Fibroblast of upper back skin (primary cell): ENCODE measurements at places on chromosomes 4 and X.

DNA sequence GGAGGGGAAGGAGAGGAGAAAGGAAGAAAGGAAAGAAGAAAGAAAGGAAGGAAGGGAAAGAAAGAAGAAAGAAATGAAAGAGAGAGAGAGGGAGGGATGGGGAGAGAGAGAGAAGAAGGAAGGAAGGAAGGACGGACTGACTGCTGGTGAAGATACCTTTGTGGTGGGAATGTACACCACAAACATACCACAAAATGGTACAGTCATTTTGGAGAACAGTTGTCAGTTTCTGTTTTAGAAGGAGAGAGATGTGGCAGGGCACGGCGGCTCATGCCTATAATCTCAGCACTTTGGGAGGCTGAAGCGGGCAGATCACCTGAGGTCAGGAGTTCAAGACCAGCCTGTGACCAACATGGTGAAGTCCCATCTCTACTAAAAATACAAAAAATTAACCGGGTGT, 40.0 kb upstream of the SHISA3 start:
- DNase-seq: no peak

- no peak for DNase-seq
Measured at GRCh38 chrX:1661922-1662221, 47.0 kb downstream of the ASMT start.

DNA sequence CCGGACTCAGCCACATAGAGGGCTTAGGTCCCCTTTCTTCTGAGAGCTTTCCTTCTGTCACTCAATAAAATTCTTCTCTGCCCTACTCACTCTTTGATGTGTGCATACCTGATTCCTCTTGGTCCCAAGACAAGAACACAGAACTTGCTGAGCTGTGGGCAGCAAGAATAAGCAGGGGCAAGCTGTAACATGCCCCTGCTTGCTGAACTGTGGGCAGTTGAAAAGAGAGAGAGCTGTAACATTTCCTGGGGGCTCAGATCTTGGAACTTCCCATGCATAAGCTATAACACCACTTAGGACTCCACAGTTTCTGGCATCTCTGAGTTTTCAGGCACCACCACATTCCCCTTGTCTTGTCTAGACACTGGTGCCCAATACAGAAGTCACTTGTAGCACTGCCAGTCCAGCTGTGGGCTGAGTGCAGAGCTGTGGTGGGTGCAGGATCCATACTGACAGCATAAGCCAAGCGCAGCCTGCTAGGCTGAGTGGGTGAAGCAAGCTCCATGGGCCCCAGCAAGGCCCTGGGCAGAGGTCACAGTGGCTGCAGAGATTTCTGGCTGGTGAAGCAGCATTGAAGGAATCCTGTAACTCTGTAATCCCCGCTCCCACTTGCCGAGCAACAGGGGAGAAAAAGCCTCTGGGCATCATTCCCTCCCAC, 241.2 kb downstream of the PCDH10 start:
- no peak for DNase-seq

DNA sequence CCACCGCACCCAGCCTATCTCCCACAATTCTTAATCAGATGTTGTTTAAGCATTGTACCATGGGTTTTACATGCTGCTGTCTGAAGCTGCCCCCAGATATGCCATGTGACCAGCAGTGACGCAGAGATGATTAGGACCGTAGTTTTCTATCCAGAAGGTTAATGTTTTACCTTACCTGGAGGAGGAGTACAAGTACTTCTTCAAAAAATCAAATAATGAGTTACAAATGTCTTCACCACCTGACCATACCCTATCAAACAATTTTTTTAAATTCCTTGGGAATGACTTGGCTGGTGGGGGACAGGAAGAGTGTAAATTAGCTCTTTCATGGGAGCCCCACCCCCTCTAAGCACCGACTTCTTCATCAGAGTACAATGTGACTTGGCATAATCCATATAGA, 16.2 kb upstream of the SGMS2 start:
- no peak for DNase-seq

- DNase-seq: no peak
Measured at GRCh38 chr4:11297627-11298026, 131.1 kb downstream of the HS3ST1 start.

- no peak for DNase-seq
Measured at GRCh38 chr4:103634236-103634635, 85.5 kb downstream of the TACR3 start.

DNA sequence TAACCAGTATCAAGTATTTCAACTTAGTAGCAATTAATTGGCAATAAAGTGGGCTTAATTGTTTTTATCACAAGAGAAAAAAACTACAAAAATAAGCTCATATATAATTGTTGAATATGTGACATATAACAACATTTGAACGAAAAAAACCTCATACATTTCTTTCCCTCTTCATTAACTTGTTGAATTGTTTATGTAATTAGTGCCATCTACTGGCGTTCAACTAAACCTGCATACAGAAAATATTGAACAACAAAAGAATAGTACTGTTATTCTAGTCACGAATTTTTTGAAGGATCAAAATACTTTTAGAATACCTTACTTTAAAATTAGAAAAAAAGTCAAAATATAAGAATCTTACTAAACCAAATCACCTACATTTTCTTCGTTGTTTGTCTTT, 586.5 kb upstream of the FTHL17 start:
- DNase-seq: peak; percentile 37

GRCh38 chr4:18733961-18734360, 712.4 kb upstream of the LCORL start:
- DNase-seq: no peak

DNA sequence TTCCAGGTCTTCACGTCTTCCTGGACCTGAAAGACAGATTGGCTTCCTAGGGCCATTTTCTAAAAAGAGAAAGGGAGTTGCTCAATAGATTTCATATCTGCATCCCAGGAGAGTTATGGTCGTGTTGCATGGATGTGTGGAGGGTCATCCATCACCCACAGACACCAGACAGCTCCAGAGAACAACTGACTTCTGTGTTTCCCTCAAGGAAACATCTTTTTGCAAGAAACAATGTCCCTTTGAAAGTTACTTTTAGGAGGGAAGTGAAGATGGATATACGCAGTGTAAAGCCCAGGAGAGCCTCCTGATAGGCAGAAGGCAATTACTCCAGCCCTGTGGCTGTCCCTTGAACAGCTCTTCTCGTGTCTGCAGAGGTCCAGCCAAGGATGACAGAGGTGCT, 108.3 kb downstream of the CLNK start:
- DNase-seq: no peak

DNA sequence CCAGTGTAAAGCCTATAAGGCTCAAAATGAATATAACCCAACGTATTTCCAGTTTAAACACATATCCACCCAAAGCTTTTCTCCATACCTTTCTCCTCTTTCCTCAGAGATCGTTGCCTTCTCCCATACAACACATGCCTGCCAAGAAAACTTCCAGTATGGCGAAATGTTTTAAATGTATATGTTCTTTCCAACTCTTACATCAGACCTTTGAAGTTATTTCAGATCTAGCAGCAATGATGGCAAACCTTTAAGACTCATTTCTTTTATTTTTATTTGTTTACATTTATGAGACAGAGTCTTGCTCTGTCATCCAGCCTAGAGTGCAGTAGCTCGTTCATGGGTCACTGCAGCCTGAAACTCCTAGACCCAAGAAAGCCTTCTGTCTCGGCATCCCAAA, 265.4 kb downstream of the BMPR1B start:
- DNase-seq: peak; percentile 44

DNA sequence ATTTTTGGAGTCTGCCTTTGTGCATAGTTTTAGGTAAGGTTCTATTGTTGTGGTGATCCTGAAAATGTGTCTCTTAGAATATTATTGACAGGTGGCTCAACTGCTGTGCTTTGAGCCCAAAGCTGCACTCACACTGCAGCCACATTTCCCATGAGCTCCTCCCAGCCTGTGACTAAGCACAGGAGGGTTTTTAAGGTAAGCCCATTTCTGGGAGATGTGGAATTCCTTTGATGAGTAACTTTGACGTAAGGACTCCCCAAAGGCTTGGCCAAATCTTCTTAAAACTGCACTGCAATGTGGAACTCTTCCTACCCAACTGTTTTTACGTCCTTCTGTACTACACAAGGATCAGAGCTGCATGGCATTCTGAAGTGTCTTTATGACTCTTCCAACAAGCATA, 20.0 kb upstream of the TMPRSS11A start:
- peak; percentile 23 for DNase-seq

DNA sequence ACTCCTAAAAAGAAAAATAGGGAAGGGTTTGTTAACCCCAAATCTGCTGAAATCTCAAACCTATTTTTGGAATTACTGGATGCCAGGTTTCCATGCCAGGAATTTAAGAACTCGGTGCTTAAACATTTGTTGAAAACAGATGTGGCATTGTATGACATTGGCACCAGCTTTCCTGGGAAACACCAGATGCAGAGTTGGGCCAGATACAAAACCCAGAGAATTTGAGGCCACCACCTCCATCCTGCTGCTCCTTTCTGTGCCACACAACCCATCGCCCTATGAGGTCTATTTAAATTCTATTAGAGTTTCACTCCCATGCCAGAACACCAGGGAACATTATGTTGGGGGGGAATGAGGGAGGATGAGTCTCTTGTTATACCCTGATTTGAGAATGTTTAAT, 71.7 kb downstream of the ARAP2 start:
- no peak for DNase-seq

- no peak for DNase-seq
Measured at GRCh38 chrX:107711521-107712181, 63.9 kb downstream of the TSC22D3 start.

- DNase-seq: no peak
Measured at GRCh38 chrX:132409780-132410556, 78.9 kb downstream of the MBNL3 start.

- DNase-seq: peak; percentile 76
Measured at GRCh38 chr4:150867148-150867547, 147.9 kb downstream of the LRBA start.

GRCh38 chr4:930028-930551, 2.0 kb downstream of the GAK start:
- no peak for DNase-seq

GRCh38 chr4:173413036-173413435, 14.1 kb upstream of the SCRG1 start:
- DNase-seq: peak; percentile 73

DNA sequence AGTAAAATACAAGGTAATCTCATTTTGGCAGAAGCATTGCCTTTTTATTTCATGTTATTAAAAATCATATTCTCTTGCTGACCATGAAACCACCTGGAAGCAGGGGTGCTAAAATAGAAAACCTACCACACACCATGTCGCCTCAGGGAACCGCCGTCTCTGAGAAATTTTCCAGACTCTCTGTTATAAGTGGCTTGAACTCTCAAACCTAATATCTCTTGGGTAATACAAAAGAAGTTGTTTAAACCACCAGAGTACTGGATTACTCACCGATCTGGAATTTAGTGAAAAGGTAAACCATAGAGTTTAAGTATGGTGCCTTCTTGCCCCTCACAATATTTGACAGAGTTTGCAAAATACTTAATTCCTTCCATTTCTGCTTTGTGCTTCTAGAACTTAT, 27.7 kb downstream of the ENPP6 start:
- no peak for DNase-seq

GRCh38 chr4:54038056-54038455, 26.3 kb downstream of the CHIC2 start:
- no peak for DNase-seq

GRCh38 chrX:118525174-118525730, 29.6 kb downstream of the DOCK11 start:
- DNase-seq: no peak

GRCh38 chr4:36794716-36795115, 449.8 kb upstream of the NWD2 start:
- DNase-seq: no peak

DNA sequence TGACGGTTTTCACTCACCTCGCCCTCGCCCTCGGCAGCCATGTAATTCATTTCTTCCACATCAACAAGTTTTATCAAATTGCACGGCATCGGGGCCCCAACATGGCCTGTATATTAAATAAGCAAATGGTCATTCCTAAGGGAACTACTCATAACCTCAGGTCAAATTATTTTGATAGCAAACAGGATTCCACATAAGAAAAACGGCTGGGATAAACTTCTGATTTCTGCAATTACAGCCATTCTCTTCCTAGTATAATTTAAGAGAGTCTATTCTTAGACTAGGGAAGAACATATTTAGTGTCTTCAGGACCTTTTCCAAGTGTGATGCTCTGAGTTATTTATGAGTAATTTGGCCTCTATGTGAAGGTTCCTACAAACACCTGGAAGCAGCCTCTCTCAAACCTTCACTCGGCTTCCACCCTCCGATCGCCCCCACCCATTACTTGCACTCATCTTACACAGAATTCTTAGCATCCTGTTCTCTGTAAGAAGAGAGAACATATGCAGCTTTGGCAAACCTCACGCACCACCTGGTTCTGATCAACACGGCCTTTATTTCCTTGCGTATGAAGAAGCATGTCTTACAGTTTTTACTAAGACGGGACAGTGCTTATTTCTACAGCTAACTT, 29.4 kb upstream of the CENPU start:
- peak; percentile 86 for DNase-seq

DNA sequence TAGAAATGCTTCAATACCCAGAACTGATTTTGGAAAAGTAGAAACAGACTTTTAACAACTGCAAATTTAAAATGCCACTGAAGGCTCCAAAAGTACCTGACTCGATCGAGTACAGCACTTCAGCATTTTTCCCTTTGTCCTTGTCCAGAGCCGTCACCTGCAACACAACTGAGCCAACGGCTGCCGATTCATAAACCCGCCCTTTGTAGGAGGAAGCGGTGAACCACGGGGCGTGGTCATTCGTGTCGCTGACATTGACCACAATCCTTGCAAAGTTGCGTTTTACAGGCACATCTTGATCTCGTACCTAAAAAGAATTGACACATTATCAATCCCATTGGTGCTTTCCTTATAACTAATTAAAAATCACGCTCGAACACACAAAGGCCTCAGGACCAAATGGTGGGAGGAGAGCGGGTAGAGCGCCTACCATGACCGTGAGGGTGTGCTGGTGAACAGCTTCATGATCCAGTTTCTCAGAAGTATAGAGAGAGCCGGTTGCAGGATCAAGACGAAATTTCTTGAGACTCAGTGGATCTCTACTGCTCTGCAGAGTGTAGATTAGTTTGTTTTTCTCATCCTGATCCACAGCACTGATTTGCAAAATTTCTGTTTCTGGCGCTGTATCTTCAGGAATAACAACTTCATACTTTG, 72.8 kb upstream of the MTNR1A start:
- no peak for DNase-seq

DNA sequence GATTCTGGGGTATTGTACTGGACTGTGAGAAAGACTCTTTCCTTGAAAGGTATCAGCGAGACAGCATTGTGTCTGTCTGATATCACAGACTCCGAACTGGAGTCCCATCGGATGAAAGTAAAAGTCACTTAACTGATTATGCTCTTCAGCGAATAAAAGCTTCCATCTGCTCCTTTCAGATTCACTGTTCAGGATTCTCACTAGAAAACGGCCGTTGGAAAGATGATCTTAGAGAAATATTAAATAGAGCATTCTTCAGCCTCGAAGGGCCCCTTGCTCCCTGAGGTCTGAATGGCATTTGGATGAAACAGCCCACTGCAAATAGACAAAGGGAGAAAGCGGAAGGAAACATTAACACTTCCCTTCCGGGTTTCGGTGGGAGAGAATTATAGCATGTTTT, 416.2 kb upstream of the PRKX start:
- DNase-seq: no peak

DNA sequence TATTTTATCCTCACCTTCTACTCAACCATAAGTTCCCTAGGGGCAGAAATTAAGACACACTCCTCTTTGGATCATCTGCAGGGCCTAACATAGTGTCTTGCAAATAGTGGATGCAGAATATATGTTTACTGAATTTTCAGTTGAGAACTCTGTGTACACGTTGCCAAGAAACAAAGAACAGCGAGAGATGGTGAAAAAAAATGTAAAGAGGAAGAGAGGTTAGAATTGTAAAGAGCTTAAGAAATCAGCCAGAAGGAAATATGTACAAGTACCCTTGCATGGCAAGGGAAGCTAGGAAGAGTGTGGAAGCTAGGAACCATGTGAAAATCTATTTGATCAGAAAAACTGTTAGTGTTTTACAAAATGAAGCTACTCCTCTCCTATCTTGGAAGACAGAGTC, 431.0 kb downstream of the SMARCA1 start:
- DNase-seq: no peak
